ENCODE measurements at places on chromosomes 5 and 9.

DNA sequence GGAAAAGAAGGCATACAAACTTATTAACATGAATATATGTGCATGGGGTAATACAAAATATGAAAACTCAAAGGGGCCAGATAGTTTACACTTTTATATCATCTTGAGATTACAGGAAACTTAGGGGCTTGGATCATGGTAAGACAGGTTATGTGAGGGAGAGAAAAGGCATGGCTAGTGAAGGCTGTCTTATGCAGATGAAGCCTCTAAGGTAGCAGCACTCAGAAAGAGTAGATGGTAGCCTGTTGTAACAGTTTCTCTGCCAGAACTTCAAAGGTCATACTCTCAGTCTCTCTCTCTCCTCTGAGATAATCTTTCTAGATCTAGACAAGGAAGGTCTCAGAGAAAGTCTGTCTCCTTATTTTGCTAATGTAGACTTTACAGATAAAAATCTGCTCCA, 57.2 kb upstream of the FGF10 start:
- no peak for DNase-seq

- no peak for DNase-seq
Observed at GRCh38 chr9:116383133-116383532, 229.5 kb downstream of the PAPPA start.

DNA sequence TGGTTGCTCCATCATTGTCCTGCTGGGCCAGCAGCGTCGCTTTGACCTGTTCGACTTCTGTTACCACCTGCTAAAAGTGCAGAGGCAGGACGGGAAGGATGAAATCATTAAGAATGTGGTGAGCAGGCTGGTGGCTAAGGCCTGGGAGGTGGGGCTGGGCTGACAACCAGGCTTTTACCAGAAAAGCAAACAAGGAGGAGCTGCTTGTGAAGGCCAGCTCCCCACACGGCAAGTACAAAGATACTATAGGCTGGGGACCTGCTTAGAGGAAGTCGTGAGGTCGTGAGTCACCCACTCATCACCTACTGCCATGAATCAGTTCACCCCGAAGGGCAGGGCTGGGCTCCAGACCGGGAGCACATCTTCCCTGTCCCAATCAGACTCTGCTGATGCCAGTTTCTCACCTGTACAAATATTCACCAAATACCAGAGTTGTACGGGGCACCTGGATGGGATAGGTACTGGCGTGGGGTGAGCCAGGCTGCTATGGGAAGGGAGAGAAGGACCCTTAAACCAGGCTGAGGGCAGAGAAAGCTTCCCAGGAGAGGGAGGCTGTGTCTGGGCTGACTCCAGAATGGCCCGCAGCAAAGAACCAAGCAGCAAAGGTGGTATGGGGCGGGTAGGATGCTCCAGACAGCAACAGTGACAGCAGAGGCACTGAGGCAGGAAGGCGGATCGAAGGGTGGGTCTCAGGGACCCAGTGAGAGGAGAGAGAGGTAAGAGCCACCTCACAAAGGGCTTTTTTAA, 69.3 kb upstream of the NIPAL4 start:
- DNase-seq: peak; percentile 7

GRCh38 chr5:163439092-163439425, 1.7 kb downstream of the CCNG1 start:
- no peak for DNase-seq

- no peak for DNase-seq
Observed at GRCh38 chr9:16461137-16461840, 409.2 kb downstream of the BNC2 start.

DNA sequence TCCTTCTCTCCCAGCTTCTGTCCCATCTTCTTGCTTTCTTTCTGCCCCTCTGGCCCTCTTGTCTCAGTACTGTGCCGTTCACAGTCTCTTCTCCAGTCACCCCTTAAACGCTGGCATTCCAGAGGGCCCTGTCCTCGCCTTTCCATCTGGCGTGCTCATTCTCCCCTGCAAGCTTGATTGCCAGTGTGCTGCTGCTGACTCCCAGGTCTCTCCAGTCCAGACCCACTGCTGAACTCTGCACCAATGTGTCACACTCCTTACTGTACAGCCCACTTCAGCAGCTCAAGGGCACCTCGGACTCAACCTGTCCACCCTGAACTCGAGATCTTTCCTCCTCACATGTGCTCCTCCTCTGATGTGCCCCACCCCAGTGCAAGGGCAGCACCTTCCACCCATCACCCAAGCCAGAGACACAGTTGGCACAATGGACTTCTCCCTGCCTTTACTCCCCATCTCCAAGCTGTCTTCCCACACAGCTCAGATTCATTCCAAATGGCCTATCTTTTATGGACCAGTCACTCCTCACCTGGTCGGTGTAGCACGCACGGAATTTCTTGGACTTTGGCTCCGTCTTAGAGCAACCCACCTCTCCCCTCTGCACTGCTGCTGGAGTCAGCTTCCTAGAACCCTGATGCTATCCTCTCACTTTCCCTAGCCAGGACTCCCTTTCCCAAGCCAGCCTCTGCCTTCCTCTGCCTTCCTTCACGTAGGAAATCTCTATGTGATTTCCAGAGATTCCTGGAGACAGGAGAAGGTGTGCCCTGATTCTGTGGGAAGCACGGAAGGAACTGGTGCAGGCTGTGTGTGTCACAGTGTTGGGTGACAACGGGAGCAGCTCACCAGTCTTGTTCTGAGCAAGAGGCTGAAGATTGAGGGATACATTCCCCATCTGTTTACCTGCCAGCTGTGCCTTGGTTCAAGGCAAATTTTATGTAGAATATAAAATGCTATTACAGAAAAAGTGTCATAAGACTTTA, 26.0 kb upstream of the SLC2A8 start:
- no peak for DNase-seq

DNA sequence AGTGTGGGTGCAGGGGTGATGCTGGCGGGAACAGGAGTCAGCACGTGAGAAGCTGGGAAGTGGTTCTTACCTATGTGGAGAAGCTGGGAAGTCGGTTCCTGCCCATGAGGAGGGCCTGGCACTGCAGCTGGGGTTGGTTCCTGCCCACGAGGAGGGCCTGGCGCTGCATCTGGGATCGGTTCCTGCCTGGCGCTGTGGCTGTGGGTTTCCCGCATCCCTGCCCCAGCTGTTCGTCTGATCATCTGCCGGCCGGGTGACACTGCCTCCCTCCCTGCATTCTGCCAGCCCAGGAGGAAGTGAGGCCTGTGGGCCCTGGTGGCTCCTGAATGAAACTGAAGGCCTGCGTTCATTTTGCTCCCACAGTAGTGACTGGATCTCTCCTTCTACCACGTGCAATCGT, 5.1 kb downstream of the OBP2A start:
- no peak for DNase-seq

DNA sequence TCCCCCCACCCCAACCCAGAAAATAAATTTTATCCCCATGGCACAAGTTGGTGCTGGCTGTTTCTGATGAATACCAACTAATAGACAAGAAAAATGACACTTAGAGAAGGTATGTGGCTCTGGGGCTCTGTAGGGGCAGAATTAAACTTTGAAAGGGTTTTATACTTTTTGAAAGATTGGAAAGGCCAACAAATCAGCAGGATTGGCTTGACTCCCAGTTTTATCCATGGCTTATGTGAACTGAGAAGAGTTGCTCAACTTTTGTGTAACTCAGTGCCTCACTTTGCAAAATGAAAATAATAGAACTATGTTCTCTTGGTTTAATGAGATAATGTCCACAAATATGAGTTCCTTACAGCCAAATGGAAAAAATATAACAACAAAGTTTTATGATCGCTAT, 288.9 kb upstream of the KIF2A start:
- DNase-seq: no peak

GRCh38 chr9:83327750-83328622, 210.2 kb downstream of the FRMD3 start:
- no peak for DNase-seq

DNA sequence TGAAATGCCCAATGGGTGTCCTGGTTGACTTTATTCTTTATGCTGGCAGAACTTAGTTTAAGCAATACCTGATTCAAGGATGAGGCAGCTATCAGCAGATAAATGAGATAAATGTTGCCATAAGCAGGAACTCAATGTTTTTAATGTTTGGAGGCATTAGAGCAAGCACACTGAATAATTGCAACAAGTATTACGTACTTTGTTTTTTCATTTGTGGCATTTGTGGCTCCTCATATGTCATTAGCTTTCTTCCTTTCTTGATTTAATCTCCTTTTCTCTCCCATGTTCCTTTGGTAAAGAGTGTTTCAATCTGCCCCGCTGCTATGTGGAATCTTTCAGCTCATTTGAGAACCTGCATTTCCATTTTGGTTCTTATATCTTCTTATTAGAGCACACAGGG, 6.4 kb upstream of the NR3C1 start:
- no peak for DNase-seq

DNA sequence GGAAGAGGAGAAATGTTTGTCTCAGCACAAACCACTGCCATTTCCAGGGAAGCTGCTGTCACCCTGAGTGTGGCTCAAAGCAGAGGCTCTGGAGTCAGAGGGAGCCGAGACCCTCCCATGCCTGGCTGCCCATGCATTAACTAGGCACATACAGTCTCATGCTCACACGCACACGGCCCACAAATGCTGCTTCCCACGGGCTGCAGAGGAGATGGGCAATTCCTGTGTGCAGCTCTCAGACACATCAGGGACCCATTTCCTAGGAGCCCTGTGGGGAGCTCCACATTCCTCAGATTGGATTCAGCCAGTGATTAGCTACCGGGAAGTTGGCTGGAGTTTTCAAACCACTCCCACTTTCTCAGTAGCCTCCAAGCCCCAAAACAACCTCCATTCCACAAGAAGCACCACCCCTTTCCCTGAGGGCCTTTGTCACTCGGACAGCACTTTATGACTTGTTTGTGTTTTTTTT, 9.1 kb upstream of the PTGES start:
- DNase-seq: no peak

- DNase-seq: no peak
Observed at GRCh38 chr5:5404381-5404780, 18.1 kb upstream of the ICE1 start.

DNA sequence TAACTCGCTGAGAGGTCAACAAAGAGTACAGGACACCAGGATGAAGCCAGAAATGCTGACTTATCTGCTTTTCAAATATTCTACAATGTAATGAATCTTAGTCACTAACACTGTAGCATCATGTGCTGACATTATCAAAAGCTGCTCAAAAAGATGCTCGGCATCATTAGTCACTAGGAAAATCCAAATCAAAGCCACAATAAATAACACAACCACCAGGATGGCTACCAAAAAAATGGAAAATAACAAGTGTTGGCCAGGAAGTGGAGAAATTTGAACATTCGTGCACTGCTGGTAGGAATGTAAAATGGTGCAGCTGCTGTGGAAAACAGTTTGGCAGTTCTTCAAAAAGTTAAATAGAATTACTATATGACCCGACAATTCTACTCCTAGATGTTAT, 269.1 kb downstream of the GLIS3 start:
- no peak for DNase-seq

DNA sequence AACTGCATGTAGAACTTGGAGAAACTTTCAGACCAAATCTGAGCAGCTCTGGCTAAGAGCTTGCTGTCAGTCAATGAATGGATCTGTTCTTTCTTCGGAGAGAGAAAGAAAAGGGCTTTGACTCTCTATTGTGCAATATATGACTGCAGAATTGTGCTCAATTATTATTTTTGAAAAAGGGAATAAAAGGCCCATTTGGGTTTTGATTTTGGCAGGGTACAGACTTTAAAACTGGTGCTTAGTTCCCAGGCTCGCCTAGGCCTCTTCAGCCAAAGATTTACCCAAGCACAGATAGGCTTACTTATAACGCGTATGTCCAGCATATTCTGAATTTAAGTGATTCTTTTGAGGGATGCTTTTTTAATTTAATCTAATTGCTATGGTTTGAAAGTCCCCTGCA, 59.3 kb downstream of the RETREG1 start:
- DNase-seq: no peak

GRCh38 chr9:129204840-129205239, 26.8 kb upstream of the IER5L start:
- DNase-seq: no peak

- no peak for DNase-seq
Observed at GRCh38 chr9:131019388-131020239, 10.6 kb downstream of the LAMC3 start.

- DNase-seq: no peak
Observed at GRCh38 chr5:95398989-95399388, 7.8 kb downstream of the FAM81B start.

DNA sequence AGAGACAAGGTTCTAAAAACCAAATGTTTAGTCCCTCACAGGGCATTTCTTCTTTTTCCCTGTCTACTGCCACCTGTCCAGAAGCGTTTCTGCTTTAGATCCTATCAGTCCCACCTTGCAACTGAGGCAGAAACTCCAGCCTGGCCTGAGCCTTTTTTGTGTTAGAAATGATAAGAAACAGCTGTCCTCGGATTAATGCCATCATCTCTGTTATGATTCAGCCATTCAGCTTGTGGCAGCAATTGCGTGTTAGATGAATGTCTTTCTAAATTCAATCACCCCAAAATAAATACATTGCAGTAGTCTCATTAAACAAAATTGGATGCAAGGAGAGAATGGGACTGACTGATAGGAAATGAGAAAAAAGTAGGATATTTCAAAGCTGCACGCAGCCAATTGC, 28.3 kb upstream of the FRMPD1 start:
- no peak for DNase-seq

DNA sequence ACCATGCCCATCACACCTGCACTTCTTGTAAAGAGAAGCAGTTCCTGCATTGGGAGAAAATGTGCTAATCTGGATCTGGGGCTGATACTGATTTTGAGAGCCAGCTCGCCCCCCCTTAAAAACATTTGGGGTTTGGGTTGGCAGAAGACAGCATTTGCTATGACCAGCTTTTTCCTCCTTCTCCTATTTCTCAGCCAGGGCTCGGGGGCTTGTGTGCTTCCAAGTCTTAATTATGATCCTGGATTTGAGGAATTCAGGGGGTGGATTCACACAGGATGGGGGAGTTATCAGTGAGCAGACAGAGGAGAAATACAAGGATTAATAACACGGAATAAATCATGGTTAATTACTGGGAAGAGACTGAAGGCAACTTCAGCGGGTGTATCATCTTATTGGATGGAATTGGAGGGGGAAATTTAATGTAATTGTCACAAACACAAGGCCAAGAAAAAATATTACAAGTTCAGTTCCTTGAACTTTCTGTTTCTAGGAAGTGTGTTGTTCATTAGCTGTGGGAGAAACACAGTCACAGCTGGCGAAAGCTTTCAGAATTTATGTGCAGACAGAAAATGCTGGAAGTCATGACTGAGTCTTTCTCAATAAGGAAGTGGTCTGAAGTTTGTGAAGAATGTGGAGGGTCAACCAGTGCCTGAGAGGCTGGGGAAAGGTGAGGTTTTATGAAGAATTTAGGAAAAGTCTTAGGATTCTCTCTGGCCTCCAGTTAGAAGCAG, 15.3 kb downstream of the C9orf152 start:
- DNase-seq: no peak

GRCh38 chr5:166377756-166378155, 1913.7 kb upstream of the WWC1 start:
- no peak for DNase-seq

DNA sequence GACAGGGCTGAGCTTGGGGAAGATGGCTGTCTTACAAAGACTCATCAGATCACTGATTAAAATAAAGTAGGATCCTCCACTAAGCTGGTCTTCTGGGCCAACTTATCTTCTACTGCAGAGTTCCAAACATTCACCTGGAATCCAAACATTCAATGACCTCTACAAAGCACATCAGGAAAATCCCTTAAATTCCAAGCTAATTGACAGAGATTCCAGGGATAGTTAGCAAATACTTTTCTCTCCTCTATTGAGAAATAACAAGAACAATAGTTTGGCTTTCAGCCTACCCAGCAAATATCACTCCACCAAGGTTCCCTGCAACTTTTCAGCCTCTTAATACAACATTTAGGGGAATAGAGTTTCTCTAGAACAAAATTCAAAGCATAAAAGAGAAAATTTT, 140.6 kb upstream of the LIFR start:
- DNase-seq: no peak

All from activated CD8-positive, alpha-beta memory T cell treated with anti-CD3 and anti-CD28 coated beads for 1 hour (primary cell).